ENCODE measurements at places on chromosomes 7 and 10.
A peak's percentile ranks its signal among the peaks of the same experiment; 100 is the strongest.

DNA sequence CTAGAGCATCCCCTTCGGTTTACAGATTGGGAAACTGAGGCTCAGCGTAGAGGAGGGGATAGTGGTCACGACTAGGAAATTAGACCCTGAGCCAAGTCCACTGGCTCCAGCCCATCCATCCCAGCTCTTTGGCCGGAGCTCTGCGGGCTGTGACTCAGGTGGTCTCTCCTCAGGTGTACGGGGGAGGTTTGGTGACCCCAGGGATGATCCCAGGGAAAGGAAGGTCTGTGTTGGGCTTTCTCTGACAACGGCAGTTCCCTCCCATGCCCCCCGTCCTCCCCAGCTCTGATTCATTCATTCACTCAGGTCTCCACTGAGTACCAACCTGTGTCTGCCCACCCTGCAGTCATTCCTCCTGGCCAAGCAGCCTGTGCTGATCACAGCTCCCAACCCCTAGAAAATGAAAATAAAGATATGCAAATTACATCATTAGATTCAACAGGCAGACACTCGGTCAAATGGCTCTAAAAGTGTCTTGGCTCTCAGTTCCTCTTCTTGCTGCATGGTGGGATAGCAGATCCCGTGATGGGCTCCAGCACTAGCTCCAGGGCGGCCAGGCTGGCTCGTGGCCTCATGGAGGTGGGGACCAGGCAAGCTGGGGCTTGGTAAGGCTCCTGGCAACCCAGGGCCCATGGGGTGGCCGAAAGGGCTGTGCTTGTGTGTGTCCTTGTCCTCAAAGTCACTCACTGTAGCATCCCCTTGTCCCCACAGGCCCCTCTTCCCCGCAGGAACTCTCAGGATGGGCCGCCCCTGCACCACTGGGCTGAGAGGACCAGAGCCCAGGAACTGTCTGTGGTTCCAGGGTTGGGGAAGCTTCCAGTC lies 37.8 kb downstream of the CLRN3 start:
- no peak for DNase-seq

DNA sequence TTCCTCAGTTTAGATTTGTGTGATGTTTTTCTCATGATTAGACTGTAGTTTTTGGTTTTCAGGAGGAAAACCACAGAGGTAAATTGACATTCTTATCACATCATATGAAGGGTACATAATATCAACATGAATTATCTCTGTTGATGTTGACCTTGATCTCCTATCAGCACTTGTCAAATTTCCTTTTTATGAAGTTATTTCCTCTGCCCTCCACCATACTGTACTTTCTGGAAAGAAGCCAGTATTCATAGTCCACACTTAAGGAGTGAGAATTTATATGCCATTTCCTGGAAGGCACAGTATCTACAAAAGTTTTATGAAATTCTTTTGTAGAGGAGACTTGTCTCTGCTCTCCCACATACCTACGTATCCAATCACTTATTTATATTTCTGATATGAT lies 807.2 kb upstream of the MBL2 start:
- no peak for DNase-seq

DNA sequence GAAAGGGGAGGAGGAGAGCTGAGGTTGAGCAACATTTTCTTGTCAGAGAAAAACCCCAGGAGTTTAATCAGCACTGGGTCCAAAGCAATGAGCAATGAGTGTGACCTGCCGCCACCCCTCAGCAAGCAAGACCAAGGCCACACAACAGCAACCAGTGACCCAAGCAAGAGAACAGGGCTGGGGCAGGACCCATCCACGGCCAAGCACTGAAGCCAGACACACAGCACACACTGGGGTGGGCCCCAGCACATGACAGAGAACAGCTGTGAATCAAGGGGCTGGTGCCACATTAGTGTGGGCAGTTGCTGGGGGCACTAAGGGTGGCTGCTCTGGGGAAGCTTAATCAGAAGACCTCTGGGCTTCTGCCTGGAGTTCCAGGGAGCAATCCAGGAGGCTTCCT lies 16.2 kb downstream of the TMEM72 start:
- no peak for DNase-seq

GRCh38 chr10:114095559-114096337 lies 52.1 kb downstream of the ADRB1 start:
- no peak for DNase-seq

DNA sequence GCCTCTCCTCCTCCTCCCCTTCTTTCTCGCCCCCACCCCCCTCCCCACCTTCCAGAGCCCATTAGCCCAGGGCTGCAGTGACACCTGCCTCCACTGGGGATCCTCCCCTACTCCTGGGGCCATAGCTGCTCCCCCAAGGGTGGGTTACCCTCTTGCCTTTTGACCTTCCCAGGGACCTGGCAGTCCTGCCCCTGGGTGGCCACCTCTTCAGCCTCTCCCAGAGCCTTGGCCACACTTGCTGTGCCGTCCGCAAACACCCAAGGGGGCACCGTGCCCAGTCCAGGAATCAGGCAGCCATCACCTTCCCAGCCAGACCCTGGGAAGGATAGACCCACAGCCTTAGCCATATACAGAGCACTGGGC lies 19.8 kb upstream of the CLDN4 start:
- DNase-seq = no peak

- DNase-seq = peak; percentile 16
Observed at GRCh38 chr7:31416381-31416870, 75.9 kb upstream of the NEUROD6 start.

- DNase-seq = no peak
Observed at GRCh38 chr7:148173369-148173768, 417.2 kb upstream of the C7orf33 start.

GRCh38 chr7:112257073-112257472 lies 50.6 kb downstream of the ZNF277 start:
- peak; percentile 57 for DNase-seq

- DNase-seq = no peak
Observed at GRCh38 chr10:42954766-42955492, 121.9 kb upstream of the RET start.

- no peak for DNase-seq
Observed at GRCh38 chr10:21534604-21535493, 817 bp downstream of the MLLT10 start.

DNA sequence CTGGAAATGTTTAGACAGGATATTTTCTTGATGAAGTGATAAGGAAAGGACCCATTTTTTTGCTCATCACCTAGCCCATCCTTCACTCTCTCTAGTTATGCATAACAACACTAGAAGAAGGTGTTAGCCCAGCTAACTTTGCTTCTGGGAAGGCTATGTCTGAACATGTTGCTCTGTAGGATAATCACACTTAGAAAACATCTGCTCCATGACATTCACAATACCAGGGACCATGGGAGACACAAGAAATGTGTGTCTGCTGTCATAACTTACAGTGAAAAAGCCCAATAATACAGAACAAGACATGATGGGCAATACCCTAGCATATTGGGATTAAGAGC lies 13.9 kb upstream of the ZNF282 start:
- no peak for DNase-seq

GRCh38 chr10:91924212-91925021 lies 847 bp downstream of the BTAF1 start:
- DNase-seq = no peak

DNA sequence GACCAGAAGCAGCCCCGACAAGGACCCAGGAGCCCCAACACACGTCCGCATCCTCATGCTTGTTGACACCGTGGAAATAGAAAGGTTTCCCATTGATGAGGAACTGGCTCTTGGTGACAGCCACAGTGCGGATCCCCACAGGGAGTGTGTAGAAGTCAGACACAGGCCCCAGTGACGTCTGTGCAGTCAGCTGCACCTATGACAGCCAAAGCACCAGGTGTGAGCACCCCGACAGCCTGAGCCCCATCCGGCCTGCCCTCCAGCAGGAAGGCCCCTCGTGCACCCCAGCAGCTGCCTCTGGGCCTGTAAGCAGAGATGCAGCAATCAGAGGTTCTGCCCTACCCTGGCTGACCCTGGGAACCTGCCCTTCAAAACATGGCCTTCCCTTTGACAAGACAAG lies 7.1 kb downstream of the GUSB start:
- no peak for DNase-seq

GRCh38 chr7:149624006-149624405 lies 126.4 kb upstream of the ZNF746 start:
- DNase-seq = no peak

DNA sequence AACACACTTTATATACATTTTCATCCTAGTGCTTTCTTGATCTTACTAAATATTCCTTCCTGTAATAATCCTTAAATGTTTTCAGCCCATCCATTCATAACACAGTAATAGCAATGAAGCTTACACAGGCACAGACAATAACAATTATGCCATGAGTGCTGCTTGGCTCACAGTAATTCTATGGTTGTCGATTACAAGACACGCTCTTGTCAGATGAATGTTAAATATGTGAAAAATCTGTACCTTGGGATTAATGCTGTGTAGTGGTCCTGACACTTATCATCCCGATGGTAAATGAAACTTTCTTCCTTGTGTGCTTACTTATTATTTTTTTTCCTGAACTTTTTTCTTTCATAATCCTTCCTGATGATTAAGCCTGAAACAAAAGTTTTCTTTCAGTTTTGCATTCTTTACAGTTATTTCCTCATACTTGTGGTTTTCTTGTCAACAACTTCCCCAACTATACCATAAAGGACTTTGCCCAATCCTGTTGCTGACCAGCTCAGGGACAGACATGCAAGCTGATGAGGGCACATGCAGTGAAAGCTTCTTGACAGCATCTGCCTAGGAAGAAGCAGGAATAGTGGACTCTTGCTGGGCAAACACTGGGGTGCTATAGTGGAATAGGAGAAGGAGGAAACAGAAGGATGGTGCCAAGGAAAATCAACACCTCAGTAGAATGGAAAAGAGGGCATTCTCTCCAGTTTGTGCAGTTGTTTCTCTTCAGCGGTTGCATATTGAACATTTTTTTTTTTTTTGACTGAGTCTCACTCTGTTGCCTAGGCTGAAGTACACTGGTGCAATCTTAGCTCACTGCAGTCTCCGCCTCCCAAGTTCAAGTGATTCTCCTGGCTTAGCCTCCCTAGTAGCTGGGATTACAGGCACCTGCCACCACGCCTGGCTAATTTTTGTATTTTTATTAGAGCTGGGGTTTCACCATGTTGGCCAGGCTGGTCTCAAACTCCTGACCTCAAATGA lies 6.7 kb upstream of the MGAM2 start:
- no peak for DNase-seq

All from NCI-H748 treated with DMSO at 0.1 percent for 48 hours (cell line).